ENCODE measurements at places on chromosomes 13 and 19.
A peak's percentile ranks its signal among the peaks of the same experiment; 100 is the strongest.

DNA sequence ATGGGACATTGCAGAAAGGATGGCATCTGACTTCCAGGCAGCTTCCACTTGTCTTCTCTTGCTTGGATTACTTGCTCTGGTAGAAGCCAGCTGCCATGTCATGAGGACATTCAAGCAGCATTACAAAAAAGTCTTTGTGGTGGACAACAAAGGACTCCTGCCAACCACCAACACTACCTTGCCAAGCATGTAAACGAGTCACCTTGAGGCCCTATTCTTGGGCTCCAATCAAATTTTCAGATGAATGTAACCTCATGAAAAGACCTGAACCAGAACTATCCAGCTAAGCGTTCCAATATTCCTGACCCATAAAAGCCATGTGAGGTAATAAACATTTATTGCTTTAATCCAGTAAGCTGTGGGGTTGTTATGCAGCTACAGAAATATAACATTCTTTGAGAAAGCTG is 12.5 kb downstream of the PROSER1 start:
- DNase-seq, result no peak

DNA sequence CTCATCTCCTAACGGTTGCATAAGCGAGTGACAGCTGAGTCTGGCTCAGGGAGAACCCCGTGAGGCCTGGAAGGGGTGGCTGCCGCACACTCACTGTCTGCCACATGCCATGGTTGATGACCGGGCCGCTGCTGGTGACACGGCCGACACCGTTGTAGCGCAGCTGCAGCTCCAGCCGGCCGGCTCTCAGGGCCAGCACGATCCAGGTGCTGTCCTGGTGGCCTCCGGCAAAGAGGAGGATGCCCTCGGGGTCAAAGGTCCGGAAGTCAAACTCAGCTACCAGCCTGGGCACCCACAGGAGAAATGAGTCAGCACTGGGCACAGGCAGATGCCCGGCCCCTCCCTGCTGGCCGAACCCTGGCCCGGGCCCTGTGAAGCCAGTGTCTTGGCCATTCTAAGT is 31.7 kb downstream of the GAS6 start:
- no peak for DNase-seq

GRCh38 chr19:6108721-6109633 is 1.3 kb downstream of the RFX2 start:
- no peak for DNase-seq

DNA sequence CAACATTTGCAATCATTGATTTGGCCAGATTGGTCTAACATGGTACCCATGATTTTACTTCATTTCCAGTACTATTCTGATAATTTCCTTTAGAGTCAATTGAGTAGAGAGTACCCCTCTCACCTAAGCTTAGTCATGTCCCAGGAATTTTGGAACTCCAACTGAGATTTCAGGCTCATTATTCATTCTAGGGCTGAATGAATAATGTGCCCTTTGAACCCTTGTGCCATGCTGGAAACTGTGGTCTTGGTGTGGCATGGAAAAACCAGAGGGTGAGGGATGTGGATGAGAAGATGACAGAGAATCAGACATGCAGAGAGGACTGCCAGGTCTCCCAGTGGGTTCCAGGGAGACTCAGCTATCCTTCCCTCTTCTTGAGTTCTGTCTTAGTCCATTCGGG is 30.2 kb downstream of the ITM2B start:
- DNase-seq, result no peak

- no peak for DNase-seq
Observed at GRCh38 chr19:41500443-41500842, 57.5 kb downstream of the ERICH4 start.

GRCh38 chr13:37230346-37230745 is 124.9 kb upstream of the CSNK1A1L start:
- no peak for DNase-seq

- DNase-seq, result no peak
Observed at GRCh38 chr13:29886446-29886845, 36.0 kb upstream of the UBL3 start.

- DNase-seq, result no peak
Observed at GRCh38 chr13:56953965-56954364, 186.8 kb upstream of the PRR20A start.

- DNase-seq, result no peak
Observed at GRCh38 chr19:21835429-21835809, 563 bp downstream of the ZNF43 start.

GRCh38 chr13:98484289-98485219 is 92.4 kb downstream of the STK24 start:
- DNase-seq, result peak; percentile 86

- DNase-seq, result peak; percentile 73
Observed at GRCh38 chr19:48325265-48325910, at the start of gene EMP3. Gene EMP3 (plus strand): TSS chr19:48325552. CDS start chr19:48326845, 1,293 bp downstream.

GRCh38 chr19:4144666-4145249 is 8.7 kb upstream of the CREB3L3 start:
- no peak for DNase-seq

- no peak for DNase-seq
Observed at GRCh38 chr19:33472226-33472625, 49.4 kb downstream of the PEPD start.

- no peak for DNase-seq
Observed at GRCh38 chr19:23799321-23799720, 40.6 kb upstream of the ZNF681 start.

GRCh38 chr13:87538366-87539052 is 132.7 kb upstream of the SLITRK5 start:
- DNase-seq, result no peak

- no peak for DNase-seq
Observed at GRCh38 chr13:27797228-27797624, 4.9 kb downstream of the GSX1 start.

DNA sequence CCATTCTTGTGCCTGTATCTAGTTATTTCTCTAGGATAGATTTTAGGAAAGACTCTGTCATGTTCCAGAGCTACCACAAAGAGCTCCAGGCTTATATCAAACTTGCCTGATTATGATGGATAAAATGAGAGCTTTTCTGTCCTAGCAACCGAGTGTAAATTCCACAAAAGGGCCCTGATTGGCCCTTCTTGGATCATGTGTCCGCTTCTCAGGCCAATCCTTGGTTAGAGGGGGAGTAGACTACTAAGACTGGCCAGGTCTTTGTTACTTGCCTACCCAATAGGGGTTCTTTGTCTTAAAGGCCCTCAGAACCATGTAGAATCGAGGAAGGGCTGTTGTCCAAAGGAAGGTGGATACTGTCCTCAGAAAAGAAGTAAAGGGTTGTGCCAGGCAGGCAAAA is 2.4 kb downstream of the DHX34 start:
- no peak for DNase-seq

GRCh38 chr19:1566392-1567115 is 1.6 kb downstream of the MEX3D start:
- DNase-seq, result peak; percentile 46

- no peak for DNase-seq
Observed at GRCh38 chr13:111275995-111276618, 44.3 kb upstream of the TEX29 start.

DNA sequence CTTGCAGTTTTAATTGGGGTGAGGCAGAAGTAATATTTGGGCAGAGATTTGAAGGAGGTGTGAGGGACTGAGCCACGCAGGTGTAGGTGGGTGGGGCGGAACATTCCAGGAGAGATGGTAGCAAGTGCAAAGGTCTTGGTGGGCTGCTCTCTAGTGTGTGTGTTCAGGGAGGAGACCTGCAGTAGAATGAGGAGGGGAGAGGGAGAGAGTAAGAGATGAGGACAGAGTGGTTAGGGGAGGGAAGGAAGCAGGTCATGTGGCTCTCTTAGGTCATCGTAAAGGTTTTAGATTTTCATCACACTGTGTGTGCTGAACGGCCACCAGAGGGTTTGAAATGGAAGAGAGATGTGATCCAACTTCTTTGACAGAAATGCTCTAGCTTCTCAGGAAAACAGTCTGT is 33.5 kb downstream of the WASF3 start:
- DNase-seq, result no peak

DNA sequence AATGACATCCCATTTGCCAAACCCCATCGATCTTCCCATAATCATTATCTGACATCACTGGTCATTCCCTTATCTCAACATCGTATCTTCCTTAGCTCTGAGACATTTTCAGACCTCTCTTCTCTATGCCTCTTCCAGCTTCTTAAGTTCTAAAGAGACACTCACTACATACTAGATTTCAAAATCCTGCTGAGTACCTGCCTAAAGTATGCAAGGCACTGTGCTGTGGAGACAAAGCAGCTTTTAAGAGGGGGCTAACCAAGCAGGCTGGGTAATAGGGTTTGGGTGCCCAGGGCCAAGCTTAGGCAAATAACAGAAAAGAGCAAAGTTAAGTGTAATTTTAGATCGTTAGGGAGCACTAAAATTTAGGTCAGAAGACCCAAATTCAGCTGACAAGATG is 3.4 kb upstream of the POMP start:
- no peak for DNase-seq

DNA sequence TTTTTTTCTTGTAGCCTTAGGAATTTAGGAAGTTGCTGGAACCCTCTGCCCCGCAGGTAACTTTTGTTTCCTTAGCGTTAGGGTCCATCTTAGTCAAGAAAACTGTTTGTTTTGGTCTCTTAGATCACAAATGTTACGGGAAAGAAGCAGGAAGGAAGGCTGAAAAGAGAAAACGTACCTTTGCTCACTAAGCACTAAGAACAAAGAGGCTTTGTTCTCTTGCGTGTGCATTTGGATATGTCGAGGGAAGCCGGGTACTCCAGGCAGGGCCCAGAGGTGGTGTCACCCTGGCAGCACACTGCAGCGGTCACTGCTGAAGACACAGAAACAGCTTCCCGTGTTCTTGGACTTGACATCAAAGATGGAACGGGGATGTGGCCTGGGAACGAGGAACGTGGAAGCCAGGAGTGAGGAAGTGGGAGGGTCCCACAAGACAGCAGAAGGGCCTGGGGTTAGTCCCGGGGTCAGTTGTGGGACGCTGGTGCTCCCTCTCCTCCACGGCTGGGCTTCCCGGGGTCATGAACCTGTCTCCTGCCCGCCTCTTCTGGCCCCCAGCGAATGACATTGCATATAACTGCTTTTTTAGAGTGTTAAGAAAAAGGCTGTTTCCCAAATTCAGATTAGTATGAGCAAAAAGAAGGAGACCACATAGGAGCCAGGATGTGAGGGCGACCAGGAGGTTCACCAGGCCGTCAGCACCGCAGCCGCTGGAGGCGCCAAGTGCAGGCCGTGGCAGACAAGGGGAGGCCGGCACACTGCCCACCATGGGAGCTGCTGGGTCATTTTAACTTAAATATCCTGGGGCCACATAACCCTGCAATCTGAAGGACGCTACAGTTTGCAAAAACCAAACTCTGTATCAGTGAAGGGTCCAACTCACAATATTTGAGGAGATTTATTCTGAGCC is 31.6 kb downstream of the ATP11A start:
- no peak for DNase-seq

GRCh38 chr19:12880551-12881171 is 588 bp downstream of the DNASE2 start:
- no peak for DNase-seq

DNA sequence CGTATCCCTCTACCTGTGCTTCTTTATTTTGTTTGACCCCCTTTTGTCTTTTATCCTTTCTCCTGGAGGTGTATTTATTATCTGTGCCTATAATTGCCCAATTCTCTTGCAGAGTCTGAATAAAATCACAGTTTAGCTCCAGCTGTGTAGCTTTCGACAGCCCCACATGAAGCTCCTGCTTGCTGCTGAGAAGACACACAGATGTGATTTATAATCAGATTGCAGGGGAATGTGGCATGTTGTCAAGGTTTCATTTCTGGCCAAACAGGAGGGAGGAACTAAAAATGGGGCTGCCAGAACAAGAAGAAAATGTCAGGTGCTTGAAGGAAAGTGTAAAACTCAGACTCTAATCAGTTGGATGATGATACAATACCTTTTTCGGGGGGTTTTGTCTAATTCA is 22.7 kb downstream of the CCNA1 start:
- DNase-seq, result no peak

- DNase-seq, result no peak
Observed at GRCh38 chr13:26685606-26686005, 75.0 kb downstream of the GPR12 start.

- no peak for DNase-seq
Observed at GRCh38 chr19:3642987-3643673, 16.5 kb upstream of the CACTIN start.

GRCh38 chr19:44476559-44477408 is 23.5 kb downstream of the ZNF180 start:
- DNase-seq, result no peak

GRCh38 chr13:105918842-105919741 is 616.4 kb downstream of the EFNB2 start:
- DNase-seq, result no peak

- no peak for DNase-seq
Observed at GRCh38 chr13:113764793-113765563, 6.0 kb downstream of the TMEM255B start.

DNA sequence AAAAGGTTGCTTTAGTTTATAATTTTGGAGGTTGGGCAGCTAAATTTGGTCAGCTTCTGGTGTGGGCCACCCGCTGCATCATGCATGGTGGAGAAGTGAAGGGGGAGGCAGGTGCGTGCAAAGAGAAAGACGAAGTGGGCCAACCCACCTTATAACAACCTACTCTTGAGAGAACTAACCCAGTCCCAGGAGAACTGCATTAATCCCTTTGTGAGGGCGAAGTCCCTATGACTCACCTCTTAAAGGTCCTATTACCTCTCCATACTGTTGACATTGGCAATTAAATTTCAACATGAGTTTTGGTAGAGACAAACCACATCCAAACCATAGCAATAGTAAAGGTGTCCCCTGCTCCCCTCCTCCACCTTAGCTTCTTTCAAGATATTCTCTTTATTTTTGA is 7.7 kb upstream of the FGF9 start:
- DNase-seq, result no peak

DNA sequence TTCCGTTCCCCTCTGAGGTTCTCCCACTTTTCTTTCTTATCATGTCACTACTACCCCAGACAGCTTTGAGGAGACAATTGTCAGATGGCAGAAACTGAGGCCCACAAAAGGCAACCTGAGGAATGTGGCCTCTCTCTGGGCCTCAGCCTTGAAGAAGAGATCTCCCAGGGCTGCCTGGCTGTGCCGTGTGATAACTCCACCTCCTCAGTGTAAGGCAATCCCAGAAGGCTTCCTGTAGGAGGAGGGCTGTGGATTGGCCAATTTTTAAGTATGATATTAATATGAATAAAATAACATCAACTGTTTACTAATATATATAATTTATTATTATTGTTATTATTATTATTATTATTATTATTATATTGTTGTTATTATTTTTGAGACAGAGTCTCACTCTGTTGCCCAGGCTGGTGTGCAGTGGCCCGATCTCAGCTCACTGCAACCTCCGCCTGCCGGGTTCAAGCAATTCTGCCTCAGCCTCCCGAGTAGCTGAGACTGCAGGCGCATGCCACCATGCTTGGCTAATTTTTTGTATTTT is 4.5 kb upstream of the DUS3L start:
- DNase-seq, result no peak
